Cardiac septum (tissue), 1 donor: ENCODE measurements at places on chromosomes 3 and 15.

GRCh38 chr3:13556917-13557316, 8.0 kb downstream of the FBLN2 start:
- no peak for DNase-seq

DNA sequence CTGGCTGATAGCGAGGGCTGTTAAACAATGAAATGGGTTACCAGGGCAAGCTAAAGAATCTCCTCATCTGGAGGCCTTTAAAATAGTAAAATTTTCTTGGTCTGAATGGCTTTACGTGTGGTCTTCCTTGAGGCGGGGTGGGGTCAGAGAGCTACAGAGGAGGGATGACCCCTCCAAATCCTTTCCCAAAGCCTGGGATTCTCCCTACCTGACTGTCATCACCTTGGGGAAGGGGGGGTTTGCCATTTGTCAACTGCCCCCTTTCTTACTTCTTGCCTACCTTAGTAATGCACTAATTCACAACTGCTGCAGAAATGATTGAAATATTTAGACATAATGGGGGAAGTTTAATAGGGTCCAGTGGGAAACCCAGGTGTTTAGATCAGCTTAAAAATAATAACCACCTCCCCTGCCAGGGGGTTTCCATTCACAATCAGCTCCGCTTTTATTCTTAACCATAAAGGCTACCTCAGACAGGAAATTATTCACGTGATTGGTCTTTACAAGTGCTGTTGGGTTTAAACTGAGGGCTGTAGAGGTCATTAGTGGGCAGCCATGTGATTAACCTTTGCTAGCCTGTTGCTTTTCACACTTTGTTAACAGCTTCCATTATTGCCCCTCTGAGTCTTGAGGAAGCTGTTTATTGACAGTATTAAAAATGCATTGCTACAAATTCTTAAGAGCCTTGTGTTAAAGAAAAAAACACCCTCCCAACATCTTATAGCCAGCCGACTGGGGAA, 276.5 kb upstream of the ATP11B start:
- no peak for DNase-seq

DNA sequence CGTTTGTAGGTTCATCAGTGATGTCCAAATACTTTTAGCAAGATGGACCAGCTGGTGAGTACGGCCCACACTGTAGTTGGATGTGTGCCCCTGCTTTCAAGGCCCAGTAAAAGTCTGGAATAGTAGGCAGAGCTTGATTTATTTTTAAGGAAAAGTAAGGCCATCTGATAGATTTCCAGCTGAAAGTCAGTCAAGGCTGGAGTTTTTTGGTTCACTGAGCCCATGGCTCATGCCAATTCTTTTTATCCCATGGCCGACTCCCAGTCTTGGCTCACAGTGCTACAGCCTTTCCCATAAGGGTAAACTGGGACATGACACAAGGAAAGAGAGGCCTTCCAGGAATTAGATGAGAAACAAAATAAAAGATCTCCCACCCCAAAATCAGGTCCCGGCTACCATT, 13.5 kb downstream of the CCDC80 start:
- DNase-seq: no peak

DNA sequence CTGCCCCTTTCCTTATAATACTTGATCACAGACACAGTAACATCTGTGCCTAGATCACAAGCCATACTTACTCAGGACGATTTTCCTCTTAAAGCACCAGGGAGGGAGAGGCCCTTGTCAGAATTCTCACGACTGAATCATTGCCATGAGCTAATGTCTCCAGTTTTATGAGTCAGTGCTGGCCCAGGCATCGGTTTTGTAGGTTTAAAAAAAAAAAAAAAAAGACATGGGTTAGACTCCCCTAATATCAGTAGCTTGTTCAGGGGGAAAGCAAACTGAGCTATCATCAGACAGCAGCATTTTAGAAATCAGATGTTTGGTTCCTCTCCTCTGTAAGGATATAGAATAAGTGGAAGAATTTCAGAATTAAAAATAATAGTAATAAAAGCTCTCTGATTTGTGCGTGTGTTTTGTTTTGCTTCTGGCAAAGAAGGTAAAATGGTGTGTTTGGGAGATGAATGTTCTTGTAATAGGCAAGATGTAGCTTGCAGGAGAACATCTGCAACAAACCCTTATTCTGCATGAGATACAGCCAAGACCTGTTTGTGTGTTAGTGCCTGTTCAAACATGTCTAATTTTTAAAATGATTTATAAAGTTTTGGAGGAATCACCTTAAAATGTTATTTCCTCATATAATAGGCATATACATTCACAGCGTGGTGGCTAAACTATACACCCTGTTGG, 193.6 kb downstream of the TP63 start:
- no peak for DNase-seq
